ENCODE measurements at places on chromosomes 12 and 14. TPM values are rescaled to one million over a fixed set of nuclear protein-coding genes. Genes with fewer than 3 reads are reported as not detected.

- DNase-seq, result peak; percentile 93
These were observed 1.5 kb downstream of the SLC38A2 start for GRCh38 chr12:46370792-46371717.

Gene KRT74
- not detected for polyA plus RNA-seq

Gene PRKCH
- polyA plus RNA-seq, result 8.3 TPM

GRCh38 chr14:81890020-81890419 is 356.4 kb upstream of the SEL1L start:
- DNase-seq, result no peak

GRCh38 chr12:119664642-119665041 is 3.3 kb upstream of the PRKAB1 start:
- no peak for DNase-seq

GRCh38 chr12:70154087-70154638 is 89.1 kb upstream of the CNOT2 start:
- DNase-seq, result no peak

Gene PTHLH
- polyA plus RNA-seq, result 0.43 TPM

Gene MGAT4C
- 1.9 TPM for polyA plus RNA-seq

- DNase-seq, result no peak
These were observed 6.5 kb upstream of the HCFC2 start for GRCh38 chr12:104057771-104058197.

GRCh38 chr14:35197015-35197414 is 74.7 kb downstream of the PRORP start:
- no peak for DNase-seq

DNA sequence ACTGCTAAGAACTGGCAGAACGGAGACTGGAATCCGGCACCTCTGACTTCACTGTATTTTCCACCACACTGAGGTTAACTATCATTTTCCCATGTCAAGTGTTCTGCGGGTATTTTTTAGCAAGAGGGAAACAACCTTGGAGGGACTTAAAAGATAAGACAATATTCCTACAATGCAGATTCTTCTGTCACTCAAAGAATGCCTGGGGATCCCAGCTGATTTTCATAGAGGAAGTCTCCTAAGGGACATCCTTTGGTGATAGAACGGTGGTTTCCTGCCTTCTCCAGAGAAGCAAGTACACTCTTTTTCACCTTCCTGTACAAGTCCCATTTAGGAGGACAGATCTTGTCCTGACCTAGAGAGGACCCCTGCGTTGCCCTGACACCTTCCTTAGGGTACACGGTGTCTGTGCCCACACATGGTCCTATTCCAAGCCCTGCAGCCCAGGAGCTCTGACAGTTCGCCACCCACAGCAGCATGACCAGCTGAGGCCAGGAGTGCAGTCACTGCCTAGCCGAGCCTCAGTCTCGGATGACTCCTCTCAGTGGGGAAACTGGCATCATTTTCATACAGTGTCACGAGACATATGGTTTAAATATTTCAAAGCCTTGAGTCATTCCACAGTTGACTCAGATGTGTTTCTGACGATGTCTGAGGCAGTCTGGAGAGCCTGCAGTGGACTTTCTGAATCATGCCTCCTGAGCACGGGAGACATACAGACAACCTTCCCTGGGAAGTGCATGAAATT is 181.3 kb upstream of the FKBP4 start:
- DNase-seq, result no peak

- DNase-seq, result no peak
These were observed 1.2 kb upstream of the OAS1 start for GRCh38 chr12:112905451-112906089.

Measured in heart right ventricle (tissue), 16 donors.